ENCODE measurements at places on chromosomes 4 and X. TPM values are rescaled to one million over a fixed set of nuclear protein-coding genes. Genes with fewer than 3 reads are reported as not detected.

Gene IGSF1
- 12.5 TPM for total RNA-seq

GRCh38 chr4:91116861-91117260, 989.7 kb downstream of the CCSER1 start:
- no peak for DNase-seq

DNA sequence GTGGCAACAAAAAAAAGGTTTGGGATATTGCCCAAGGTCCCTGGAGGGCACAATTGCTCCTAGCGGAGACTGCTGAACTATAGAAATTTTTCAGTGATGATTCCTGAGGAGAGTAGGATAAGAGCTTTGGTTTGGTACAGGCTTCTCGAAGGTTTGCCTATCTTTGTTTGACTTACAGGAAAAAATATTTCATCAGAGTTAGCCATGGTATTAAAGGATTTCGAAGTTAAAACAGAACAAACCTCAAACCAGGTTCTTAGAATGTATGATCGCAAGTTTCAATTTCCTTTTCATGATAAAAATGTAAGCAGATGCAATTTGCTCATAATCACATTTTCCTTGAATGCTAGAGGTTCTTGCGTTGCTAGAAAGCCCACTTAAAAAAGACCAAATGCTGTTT, 1.7 kb downstream of the EGFL6 start:
- no peak for DNase-seq

DNA sequence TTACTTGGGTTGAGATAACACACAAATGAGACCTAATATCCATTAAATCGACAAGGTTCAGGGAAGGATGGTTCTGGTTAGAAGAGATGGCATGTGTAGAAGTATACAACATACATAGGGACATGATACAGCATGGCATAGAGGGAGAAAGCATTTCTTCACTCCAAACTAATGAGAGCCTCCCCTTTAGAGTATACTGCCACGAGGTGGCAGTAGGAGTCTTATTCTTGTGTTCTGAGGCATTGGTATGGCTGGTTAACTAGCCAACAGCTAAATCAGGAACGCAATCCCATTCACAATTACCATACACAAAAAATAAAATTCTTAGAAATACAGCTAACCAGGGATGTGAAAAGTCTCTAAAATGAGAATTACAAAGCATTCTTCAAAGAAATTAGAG, 29.1 kb upstream of the TRO start:
- no peak for DNase-seq

Gene TXK
- not detected for total RNA-seq

DNA sequence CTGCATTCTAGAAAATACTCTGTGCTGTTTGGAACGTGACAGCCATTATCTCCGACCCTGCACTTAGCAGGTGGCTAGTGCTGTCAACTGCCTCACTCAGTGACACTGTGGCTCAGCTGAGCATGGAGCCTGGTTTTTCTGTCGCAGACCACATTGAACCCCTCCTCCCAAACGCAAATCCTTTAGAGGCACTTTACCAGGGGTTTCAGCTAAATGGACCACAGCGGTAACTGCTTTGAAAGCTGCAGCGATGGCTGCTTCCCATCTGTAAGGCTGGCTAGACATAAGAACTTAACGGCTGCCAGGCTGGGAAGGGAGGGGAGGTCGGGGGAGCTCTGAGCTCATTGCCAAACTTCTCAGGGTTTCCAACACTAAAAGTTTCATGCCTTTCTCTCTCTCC, 8.1 kb downstream of the SLC34A2 start:
- DNase-seq, result no peak
